GM19239 (cell line): ENCODE measurements at places on chromosomes 2 and 18.

- no peak for DNase-seq
Observed at GRCh38 chr2:7825591-7826312, 856.1 kb upstream of the ID2 start.

GRCh38 chr18:3153107-3153704 lies 66.6 kb downstream of the MYOM1 start:
- no peak for DNase-seq

- DNase-seq = no peak
Observed at GRCh38 chr18:43572163-43572562, 294.9 kb upstream of the SYT4 start.

DNA sequence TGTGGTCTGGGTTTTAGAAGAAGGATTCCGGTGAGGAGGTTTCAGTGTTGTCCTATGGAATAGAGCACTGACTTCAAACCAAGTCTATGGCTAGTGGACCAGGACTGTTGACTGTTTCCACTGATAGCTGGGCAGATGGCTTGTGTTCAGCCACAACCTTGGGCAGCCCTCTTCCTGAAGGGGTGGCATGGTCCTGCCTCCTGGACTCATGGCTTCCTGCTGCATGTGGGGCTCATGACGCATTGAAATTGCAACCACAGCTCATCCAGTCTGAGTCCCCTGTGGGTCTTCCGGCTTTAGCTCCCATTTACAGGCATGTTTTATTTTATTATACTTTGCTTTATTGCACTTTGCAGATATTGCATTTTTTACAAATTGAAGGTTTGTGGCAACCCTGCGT lies 105.0 kb downstream of the B3GNT2 start:
- DNase-seq = no peak

- no peak for DNase-seq
Observed at GRCh38 chr18:9516437-9517064, 41.2 kb downstream of the RALBP1 start.

DNA sequence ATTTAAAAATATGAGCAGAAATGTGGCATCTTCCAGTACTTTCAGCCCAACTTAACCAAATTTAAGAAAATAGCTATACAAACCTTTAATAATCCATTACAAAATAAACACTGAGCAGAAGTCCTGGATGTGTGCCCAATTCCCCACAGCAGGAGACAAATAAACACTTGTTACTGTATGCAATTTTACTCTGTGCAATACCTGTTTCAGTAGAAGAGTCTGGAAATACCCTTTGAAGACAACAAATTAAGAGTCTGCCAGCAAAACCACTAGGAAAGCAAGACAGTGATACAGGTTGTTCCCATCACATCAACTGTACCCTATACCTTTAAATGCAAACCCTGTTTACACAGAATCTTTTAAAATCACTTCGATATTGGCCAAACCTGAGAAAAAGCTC lies 41.4 kb upstream of the RNU4ATAC start:
- DNase-seq = no peak

DNA sequence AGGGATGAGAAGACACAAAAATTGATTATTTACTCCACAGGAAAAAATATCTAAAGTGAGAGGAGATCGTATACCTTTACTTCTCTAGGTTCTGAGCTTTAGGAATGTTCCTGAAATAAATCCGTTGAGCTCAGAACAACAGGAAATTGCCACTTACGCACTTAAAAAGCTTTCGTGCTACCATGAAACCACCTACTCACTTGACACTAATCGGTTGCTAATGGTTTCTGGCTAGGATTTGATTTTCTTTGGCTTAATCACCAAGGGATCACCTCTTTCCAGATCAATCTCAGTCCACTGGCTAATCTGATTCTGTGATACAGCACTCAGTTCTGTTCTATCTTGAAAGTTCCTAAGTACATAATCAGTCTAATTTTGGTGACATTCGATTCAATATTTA lies 419.6 kb downstream of the DLGAP1 start:
- DNase-seq = no peak
